Stimulated activated CD4-positive, alpha-beta T cell treated with anti-CD3 and anti-CD28 coated beads, Interleukin-4, amount 100 ng/mL, for 24 hours (primary cell): ENCODE measurements at places on chromosomes 12 and 14.

DNA sequence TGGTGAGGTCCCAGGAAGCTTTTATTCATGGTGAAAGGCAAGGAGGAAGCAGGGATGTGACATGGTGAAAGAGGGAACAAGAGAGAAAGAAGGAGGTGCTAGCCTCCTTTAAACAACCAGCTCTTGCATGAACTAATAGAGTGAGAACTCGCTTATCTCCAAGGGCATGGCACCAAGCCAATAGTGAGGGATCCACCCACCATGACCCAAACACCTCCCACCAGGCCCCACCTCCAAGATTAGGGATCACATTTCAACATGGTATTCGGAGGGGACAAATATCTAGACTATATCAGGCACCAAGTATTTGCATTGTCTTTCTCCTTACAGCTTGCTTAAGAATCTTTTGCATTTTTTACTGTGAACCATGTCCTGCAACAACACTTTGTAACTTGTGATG lies 91.9 kb upstream of the DHRS4 start:
- no peak for DNase-seq

- no peak for DNase-seq
Measured at GRCh38 chr12:85130646-85131045, 94.5 kb downstream of the LRRIQ1 start.

DNA sequence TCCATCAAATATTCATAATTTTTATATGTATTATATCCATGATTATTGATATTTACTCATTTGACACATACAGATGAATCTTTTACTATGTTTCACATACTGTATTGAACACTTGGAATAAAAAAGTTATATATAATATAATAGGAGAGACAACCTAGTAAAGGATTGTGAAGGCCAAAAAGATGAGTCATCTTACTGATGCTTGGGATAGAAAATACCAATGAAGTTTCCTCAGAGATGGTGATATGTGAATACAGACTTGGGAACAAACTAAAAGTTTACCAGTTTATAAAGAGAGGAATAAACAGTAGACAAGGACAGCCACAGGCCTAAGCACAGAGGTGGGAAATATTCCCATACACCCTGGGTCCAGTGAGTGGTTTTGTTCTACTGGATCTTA lies 743.9 kb upstream of the FLRT2 start:
- no peak for DNase-seq

DNA sequence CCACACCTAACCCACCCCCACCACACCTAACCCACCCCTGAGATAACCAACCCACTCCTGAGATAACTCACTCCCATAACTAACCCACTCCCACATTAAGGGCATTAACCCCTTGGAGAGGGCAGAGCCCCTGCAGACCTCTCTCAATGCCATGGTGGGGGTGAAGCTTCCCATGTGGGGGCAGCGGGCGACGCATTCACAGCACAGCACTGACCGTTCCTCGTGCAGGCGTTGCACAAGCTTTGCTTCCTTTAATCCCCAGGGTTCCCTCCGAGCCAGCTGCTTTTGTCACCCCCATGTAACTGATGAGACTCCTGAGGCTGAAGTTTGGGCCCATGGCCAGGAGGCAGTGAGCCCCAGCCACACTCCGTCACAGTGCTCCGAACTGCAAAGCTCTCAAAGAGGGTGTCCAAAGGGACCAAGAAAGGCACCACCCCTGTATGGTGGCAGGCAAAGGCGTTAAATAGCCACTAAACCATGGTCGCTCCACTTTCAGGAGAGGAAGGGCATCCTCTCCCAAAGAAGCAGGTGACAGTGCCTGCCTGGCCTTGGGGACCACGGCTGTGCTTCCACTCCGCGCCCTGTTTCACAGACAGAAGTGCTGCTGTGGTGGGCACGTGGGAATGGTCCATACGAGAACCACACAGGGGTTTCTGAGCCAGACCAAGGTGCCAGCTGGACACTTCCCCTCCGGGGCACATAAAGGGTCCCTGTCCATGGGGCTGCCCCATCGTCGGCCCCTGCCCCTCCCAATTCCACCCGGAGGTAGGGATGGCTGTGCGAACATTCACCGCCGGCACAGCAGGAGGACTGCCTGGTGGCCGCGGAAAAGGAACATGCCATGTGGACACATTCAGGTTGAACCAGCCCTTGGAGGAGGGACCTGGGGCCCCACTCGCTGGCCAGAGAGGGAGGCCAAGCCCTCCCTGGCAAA lies 28.3 kb downstream of the GALNT9 start:
- DNase-seq, result no peak

GRCh38 chr14:98433436-98433835 lies 838.6 kb downstream of the BCL11B start:
- DNase-seq, result no peak

GRCh38 chr14:74407801-74408154 lies 18.2 kb downstream of the SYNDIG1L start:
- no peak for DNase-seq

DNA sequence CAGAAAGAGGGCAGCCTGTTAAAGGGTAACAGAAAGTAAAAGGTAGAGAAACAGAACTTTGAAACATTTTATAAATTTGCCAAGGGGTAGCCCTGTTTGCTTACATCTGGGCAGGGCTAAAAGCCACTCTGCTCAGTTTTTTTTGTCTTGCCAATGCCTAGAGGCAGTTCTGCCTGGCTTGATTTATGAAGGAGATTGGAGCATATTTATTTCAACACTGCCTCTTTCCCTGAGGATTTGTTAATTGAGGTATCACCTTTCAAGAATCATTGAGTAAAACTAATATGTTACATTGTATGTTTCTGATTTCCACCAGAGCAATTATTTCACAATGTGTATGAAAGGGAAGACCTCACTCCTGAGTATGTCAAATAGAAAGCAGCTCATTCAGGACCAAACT lies 160.8 kb downstream of the GXYLT1 start:
- DNase-seq, result no peak

DNA sequence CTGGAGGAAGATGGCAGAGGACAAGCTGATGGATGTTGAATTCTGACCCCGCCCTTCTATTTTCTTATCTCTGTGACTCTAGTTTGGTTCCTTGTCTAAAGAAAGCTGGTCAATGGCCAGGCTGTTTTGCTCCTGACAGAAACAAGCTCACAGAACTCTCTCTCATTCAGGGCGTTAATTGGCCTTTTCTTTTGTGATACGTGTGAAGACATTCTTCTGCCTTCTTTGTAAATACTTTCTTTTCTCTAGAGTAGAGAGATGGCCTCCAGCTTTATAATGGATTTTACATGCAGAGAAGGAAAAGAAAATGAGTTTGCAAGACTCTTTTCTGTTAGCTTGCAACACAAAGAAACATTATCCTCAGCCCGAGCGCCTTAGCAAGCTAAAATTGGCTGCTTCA lies 492.2 kb upstream of the CCDC196 start:
- no peak for DNase-seq

GRCh38 chr12:9999016-9999415 lies at the start of gene CLEC1B:
TSS of gene CLEC1B (minus strand) at chr12:9999121. CDS start at chr12:9999100, 21 bp downstream.
- no peak for DNase-seq

GRCh38 chr14:45253070-45253753 lies at the start of gene MIS18BP1:
TSS of gene MIS18BP1 (minus strand) at chr14:45253202. CDS start at chr14:45247286, 5,916 bp downstream.
- DNase-seq, result peak; percentile 95

GRCh38 chr12:26092346-26093105 lies 32.3 kb downstream of the BHLHE41 start:
- DNase-seq, result no peak

GRCh38 chr14:30725763-30726162 lies 103.6 kb downstream of the SCFD1 start:
- no peak for DNase-seq

DNA sequence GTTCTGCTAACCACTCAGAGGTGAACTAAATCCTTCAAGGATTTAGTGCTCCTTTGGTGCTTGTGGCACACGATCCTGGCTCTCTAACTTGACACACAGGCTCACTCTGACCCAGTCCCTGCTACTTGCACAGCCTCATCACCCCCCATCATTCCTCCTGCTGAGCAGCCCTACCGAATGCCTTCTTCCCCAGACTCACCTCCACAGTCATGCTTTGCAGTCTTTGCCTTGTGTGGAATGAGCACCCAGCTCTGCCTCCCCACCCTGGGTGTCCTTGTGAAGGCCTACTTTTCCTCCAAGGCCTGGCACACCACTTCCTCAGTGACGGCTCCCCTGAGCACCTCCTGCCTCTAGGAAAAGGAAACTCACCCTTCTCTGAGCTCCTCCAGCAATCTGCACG lies 7.9 kb upstream of the TINF2 start:
- no peak for DNase-seq

- no peak for DNase-seq
Measured at GRCh38 chr12:9132008-9132535, 16.4 kb upstream of the A2M start.

DNA sequence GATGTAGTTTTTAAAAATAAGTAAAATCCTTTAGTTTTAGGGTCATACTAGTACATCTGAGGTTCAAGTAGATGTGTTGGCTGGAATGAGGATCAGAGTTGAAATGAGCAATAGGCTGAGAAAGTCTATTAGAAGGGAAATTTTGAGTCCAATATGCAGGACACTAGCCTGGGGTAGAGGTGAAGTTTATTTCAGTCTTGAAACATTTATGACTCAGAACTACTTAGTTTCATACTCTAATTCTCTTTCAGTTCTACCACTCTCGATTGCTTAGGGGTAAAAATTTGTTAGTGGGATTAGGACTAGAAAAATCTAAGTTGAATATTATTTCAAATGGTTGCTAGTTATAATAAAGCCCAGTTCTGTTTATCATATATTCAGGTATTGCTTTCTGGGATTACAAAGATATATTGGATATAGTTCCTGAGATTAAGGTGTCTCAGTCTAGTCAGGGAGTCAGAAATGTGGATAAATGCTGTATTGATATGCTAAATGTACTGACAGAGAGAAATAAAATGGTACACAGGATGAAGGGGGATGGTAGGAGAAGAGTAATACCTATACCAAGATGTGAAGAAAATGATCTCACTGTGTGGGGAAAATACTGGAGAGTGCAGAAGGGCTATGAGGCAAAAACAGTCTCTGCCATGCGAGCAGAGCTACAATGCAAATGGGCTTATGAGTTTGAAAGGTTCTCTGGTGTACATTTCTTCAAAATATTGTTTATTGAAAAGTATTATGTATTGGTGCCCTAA lies 395.8 kb upstream of the FBXO33 start:
- DNase-seq, result no peak

DNA sequence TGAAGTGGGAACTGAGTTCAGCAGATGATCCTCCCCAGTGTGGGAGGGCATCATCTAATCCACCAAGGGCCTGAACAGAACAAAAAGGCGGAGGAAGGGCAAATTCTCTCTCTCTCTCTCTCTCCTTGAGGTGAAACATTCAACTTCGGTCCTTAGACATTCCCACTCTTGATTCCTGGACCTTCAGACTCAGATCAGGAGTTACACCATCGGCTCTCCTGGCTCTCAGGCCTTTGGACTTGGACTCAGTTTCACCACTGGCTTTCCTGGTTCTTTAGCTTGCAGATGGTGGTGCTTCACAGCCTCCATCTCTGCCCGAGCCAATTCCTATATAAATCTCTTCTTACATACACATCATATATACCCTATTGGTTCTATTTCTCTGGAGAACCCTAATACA lies 73.2 kb downstream of the SPPL3 start:
- no peak for DNase-seq

DNA sequence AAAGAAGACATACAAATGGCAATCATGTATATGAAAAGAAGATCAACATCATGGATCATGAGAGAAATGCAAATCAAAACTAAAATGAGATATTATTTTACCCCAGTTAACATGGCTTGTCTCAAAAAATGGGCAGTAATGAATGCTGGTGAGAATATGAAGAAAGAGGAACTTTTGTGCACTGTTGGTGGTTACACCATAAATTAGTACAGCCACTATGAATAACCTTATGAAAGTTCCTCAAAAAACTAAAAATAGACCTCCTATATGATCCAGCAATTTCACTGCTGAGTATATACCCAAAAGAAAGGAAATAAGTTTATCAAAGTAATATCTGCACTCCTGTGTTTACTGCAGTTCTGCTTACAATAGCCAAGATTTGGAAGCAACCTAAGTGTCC lies 151.7 kb downstream of the PDZRN4 start:
- no peak for DNase-seq

DNA sequence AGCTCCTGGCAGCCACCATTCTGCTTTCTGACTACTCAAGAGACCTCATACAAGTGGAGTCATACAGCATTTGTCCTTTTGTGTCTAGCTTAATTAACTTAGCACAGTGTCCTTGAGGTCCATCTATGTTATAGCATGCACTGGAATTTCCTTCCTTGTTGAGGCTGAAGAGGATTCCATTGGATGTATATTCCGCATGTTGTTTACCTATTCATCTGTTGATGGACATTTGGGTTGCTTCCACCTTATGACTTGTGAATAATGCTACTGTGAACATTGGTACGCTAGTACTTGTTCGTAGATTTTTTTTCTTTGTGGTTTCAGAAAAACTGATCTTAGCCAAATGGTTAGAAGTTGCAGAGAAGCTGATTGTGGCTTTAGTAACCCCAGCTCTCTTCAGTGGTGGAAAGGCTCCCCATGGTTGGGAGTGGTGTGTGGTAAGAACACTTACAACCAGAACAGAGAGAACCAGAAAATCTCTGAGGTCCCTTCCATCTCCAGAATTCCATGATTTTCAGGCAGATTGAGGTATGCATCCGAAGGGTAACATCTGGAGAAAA lies 118.4 kb downstream of the SAMD4A start:
- no peak for DNase-seq

DNA sequence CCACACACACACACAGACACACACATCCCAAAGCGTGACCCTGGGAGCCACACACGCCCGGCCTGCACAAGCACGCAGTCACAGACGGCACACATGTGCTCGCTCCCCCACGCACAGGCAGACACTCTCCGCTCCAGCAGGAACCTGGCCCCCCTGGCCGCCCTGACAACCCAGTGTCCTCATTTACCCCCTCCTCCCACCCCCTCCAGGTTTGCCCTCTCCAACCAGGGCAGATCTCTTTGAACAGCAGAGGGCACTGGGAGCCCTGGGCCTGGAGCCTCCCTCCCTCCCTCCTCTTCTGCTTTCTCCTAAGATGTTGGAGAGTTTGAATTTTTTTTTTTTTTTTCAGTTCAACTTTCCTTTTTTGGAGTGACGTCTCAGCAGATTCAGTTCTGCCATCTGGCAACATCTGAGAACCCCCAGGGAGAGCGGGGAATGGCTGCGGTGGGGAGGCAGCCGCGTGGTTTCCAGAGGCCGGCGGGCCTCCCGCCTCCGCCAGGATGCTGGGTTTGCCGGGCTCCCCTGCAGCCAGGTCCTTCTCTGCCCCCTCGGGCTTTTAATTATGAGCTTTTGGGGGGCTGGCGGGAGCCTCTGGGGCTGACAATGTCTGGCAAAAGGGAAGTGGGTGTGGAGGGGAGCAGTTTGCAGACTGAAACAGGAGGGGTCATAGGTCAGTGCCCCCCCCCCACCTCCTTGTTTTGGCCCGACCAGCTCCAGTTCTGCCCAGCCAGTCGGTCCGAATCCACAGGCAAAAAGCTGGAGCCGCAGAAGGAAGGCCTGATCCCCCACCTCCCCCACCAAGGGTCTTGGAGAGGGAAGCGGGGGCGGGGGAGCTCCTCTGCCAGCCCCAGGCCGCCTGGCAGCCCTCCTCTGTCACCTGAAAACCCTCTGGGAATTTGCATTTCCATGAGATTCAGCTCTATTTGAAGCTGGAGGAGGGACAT lies 1.3 kb upstream of the NCOR2 start:
- DNase-seq, result peak; percentile 11
